ENCODE measurements at places on chromosomes 6 and 20.

DNA sequence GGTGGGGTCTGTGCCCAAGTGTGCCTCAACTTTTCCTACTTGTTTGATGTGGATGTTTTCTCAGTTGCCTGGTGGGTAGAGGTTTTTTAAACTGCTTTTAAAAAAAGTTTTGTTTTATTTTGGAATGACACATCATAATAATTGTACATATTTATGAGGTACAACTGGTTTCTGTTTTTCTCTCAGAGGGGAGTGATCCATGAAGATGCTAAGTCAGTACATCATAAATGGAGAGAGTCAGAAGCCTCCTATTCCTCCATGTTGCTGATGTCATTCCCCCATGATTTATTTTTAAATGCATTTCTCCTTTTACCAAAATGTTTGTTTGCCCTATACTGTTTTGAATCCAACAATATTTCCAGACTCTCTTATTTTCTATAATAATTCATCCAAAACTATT, 77.3 kb upstream of the CLVS2 start:
- DNase-seq: no peak

GRCh38 chr20:57263801-57264792, 2.3 kb downstream of the BMP7 start:
- no peak for DNase-seq

- no peak for DNase-seq
Observed at GRCh38 chr20:17505636-17506517, 25.3 kb downstream of the BFSP1 start.

DNA sequence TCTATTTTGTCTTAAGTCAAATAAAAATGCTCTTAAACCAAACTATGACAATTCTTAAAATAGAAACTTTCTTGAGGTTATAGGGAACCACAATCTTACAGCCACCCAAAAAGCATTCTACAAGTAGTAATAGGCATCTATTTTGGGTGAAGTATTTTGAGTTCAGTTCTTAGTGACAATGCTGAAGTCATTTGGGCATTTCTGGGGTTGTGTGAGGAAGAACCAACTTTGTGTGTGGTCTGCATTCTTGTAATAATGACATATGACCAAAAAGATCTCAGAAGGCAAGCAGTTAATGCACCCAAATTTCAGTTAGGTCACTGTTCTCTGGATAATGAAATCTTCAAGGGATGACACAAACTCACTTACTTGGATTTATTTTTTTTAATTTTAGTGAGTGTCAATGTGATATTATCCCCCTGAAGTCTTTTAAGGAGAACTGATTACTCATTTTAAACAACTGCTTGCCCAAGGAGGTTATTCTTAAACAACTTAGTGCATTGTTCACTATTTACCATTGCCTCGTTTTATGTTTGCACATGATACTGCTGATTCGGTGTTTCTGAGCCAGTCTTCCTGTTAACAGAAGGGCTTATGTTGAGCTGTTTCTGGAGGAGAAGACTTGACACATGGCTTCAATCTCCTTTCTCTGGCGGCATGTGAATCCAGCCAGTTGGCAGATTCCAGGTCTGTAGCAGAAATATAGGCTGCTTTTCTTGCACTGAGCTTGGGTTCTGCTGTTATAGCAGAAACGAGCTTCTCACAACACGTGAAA, 618.9 kb downstream of the BCKDHB start:
- DNase-seq: no peak

DNA sequence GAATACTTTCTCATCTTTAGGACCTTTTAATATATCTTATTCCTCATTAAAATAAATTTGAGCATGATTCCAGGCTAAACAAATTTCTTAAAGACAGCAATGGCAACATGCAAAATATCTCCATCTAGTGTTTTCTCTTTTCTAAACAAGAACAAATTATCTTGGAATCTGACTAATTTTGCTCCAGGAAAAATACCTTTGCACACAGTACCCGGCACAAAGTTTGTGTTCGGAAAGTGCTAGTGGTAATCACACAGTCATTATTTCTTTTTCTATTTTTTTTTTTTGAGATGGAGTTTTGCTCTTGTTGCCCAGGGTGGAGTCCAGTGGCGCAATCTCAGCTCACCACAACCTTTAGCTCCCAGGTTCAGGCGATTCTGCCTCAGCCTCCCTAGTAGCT, 8.2 kb upstream of the EFHC1 start:
- DNase-seq: no peak
